Activated naive CD4-positive, alpha-beta T cell (primary cell): ENCODE measurements at places on chromosomes 12 and 14.

- DNase-seq, result no peak
These were observed 94.9 kb downstream of the BCAT1 start for GRCh38 chr12:24854017-24854416.

DNA sequence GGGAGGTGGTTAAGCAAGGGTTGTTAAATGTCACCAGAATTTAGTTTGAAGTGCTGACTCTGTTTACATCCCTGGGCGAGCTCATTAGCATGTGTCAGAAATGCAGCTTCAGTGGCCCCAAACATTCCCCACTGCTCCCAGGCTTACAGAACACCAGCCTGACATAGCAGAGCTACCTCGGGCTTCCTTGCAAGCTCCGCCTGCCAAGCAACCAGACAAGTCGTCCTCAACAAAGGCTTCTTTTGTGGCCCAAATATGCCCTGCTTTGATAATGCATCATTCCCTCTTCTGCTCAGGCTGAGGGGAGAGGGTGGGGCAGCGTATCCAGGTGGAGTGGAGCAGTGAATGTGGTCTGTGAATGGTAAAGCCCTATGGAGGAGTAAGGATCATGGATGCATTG is 28.0 kb downstream of the ERH start:
- no peak for DNase-seq

DNA sequence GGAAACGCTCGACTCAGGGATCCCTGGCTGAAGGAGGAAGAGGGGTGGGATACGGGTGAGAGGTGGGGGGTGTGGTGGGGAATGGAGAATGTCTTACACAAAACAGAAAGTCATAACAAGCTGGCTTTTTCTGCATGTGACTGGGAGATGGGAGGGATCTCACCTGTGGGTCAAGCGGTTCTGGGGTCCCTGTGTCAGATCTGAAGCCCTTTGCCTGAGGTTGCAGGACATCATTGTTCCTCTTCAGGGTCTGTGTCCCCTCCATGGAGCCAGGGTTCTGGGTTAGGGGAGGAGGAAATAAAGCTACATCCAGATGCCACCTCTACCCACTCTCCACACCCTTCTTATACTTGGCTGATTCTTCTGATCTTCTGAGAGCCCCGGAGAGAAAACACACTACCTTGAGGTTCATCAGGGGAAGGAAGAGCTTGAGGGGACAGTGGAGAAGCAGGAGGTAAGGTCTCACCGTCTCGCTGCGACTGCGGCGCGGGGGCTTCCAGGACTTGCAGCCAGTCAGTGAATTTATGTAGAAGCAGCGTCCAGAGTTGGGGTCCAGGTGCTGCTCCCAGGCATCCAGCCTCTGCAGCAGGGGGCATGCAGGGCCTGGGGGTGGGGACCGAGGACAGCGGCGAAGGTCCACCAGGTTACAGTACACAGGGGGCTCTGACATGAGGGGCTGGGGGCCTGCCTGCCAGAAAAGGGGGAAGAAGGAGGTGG is 2.5 kb downstream of the ARHGAP9 start:
- DNase-seq, result no peak

GRCh38 chr14:79318371-79318770 is 892.9 kb downstream of the DIO2 start:
- DNase-seq, result no peak

GRCh38 chr14:101103321-101103901 is 199.9 kb upstream of the RTL1 start:
- no peak for DNase-seq

DNA sequence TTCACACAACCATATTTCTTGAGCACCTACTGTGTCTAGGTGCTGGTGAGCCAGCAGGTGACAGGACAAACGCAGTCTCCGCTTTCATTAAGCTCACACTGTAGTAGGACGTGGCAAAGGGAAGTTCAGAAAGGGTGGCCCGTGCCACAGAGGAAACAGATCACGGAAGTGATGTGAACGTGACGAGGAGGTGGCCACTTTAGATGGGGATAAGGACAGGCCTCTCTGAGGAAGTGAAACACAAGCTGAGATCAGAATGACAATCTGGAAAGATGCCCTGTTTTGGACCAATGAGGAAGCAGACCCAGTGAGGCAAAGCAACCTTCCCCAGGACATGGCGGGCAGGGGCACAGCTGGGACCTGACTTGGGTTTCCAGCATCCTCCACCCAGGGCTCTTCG is 127.4 kb upstream of the PRMT8 start:
- no peak for DNase-seq

- no peak for DNase-seq
These were observed 7.7 kb downstream of the VRK1 start for GRCh38 chr14:96804895-96805294.

DNA sequence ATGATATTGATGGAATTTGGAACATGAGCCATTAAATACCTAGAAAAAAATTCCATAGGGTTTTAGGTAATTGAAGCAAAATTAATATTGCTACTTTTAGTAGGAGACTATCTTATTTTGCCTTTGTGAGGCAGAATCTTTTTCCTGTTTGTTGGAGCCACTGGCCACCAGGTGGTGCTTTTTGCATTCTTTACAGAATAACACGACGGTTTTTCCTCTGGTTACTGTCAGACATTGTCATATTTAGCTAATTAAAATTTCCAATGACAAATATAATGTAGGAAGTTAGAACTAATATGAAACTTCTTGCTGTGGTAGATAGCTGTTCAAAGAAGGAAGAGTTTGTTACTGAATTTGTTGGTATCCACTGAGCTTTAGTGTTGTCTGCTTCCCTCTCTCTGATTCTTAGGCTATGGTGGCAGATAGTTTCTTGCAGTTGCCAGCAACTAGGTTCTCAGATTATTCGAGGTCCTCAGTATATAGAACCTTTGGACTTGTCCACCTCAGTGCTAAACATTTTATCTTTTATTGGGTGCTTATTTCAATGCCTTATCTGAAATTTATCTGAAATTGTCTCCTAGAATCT is 25.7 kb downstream of the RAB21 start:
- peak; percentile 31 for DNase-seq

DNA sequence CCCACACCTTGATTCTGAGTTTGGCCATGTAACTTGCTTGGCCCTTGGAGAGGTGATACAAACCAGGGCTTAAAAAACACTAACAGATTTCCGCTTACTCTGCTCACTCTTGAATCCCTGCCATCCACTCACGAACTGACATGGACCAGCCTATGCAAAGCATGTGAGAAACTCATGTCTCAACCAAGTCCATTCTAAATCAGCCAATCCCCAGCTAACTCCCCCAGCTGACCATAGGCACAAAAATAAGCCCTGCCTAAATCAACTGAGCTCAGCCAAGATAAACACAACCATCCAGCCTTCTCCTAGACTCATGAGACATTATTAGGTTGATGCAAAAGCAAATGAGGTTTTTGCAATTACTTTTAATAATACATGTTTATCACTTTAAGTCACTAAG is 353.9 kb upstream of the TBX3 start:
- DNase-seq, result no peak

DNA sequence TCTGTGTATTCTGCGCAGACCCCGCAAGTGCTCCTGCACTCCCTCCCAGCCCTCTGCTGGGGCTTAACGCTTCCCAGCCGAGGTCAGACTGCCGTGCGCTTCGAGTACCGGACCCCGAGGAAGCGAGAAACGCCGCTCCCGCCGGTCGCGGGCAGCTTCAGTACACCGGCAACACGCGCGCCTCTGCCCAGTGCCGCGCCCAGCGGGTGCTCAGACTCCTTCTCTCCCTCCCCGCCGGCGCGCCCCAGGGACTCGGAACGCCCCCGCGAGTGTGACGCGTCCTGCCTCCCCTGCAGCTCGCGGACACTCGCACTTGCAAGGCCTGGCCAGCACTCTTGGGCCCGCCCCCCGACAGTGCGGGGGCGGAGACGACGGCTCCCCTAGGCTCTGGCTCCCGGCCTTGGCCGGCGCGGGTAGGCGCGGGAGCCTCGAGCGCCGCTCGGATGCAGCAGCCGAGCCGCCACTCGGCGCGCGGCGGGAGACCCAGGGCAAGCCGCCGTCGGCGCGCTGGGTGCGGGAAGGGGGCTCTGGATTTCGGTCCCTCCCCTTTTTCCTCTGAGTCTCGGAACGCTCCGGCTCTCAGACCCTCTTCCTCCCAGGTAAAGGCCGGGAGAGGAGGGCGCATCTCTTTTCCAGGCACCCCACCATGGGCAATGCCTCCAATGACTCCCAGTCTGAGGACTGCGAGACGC is at the start of gene PTGER2:
Gene PTGER2, plus strand, starts transcription at position 410 of the 692 bp plus-strand sequence. Its CDS starts 237 bp downstream, at position 647.
- DNase-seq, result peak; percentile 31
